ENCODE measurements at places on chromosomes 5 and 9.
A peak's percentile ranks its signal among the peaks of the same experiment; 100 is the strongest.

DNA sequence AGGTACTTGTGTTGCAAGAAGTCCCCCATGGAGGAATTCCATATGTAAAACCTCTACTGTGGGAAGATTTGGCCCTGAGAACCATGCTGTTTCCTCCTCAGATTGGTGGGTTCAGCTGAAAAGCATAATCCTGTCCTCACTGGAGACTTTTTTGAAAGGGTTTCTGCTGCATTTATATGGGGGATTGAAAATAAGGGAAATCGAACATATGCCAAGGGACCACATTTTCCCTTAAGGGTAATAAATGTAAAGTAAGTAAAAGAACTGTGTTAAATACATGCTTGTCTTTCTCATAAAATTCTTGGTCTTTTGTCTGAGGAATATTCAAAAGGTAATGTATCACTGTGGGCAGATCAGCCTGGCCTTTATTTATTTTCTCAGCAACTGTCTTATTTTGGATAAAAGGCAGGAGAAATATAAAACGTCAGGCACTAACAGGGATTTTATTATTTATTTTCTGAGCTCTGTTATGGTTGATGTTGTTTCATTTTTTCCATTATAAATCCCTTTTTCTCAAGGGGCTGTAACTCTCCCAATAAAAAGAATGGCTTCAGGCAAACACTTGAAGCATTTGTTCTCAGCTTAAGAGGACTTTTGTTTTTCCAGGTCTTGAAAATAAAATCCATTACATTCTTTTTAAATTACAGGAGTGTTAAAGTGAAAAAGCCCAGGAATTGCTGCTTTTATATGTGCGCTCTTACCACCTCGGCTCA lies 131.4 kb downstream of the FGF10 start:
- DNase-seq: no peak

DNA sequence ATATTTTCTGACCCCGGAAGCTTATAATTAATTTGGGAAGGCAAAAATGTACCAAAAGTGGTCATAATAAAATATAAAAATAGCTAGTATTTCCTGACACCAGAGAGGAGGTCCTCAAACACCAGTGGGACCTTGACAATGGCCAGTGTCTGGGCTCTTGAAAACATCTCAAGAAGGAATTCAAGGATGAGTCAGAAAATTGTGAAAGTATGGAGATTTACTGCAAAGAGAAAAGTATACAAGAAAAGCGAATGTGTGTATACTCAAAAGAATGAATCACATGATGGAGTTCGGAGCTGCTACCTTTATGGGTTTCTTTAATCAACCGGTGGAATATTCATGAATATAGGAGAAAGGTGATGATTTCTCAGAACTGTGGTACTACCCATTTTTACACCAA lies 1709.0 kb upstream of the WWC1 start:
- DNase-seq: no peak

GRCh38 chr5:123089914-123090660 lies 1.0 kb downstream of the PRDM6 start:
- DNase-seq: no peak

GRCh38 chr9:72680593-72681282 lies 159.3 kb downstream of the TMC1 start:
- DNase-seq: no peak

DNA sequence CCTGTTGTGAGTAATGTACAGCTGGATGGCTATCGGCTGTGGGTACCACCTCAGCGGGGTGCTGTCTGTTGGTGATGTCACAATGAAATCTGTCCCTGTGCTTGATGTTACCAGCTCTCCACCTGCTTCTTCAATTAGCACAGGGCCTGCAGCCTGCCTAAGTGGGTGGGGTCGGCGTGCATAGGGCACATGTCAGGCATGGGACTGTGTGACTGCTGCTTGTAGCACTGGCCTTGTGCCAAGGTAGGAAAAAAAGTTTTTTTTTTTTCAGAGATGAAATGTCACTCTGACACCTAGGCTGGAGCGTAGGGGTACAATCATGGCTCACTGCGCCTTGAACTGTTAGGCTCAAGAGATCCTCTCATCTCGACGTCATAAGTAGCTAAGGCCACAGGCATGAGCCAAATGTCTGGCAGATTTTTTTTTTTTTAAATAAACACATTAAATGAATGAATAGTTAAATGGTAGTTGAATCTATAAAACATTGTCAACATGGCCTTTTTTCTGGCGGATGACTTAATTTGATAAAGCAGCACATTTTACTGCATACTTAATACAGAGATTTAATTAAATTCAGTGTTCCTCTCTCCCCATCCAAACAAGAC lies 222.5 kb downstream of the NXNL2 start:
- DNase-seq: no peak

GRCh38 chr5:179258922-179259730 lies 86.1 kb downstream of the ADAMTS2 start:
- DNase-seq: no peak

- DNase-seq: no peak
These were observed 4.5 kb downstream of the GPR150 start for GRCh38 chr5:95624368-95624767.

DNA sequence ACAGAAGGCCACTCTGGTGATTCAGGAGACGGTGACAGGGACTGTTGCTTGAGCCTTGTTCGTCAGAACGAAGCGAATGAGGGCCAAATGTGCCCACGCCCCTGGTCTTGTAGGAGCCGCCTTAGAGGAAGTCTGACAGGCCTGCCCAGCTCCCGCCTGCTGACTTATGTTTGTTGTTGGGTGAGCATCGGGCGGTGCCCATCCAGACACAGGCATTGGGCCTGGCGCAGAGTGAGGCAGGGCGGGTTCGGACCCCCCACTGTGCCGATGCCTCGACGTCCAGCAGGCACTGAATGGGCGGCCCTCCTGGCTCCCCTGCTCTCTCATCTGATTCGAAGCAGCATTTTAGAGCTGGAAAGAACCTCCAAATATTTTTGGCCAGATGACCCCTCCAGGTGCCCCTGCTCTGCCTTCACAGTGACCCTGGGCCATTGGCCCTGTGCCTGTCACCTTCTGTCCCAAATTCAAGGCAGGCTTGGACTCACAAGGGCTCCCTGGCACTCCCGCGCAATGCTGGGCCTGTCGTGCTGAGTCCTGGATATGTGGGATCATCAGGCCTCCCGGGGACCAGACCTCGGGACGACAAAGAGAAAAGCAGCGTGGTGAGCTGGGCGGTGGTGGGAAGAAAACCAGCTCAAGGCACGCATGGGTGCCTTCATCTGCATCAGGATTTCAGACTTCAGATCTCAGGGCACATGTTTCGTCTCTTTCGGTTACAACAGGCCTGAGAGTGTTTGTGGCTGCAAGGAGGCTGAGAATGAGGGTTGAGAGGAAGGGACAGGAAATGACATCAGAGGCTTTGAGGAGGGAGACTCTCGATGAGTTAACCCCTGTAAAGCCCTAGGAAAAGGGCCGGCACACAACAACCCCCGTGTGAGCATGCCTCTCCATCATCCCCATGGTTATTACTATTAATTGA lies 37.1 kb upstream of the OLFM1 start:
- DNase-seq: no peak

DNA sequence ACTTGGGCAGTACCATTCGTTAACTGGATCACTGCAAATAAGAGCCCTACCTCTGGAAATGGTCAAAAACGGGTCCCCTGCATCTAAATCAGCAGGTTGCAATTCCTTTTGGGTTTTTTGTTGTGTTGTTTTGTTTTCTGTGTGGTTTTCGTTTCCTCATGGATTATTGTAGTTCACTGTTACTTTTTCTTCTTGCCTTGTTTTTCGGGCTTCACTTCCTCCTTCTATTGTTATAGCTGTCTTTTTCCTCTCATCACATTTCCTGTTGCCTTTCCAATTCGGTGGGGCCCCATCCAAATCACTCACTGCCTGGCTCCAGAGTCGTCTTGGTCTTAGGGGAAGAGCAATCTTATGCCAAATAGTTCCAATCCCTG lies 8.7 kb upstream of the SSBP2 start:
- DNase-seq: no peak

DNA sequence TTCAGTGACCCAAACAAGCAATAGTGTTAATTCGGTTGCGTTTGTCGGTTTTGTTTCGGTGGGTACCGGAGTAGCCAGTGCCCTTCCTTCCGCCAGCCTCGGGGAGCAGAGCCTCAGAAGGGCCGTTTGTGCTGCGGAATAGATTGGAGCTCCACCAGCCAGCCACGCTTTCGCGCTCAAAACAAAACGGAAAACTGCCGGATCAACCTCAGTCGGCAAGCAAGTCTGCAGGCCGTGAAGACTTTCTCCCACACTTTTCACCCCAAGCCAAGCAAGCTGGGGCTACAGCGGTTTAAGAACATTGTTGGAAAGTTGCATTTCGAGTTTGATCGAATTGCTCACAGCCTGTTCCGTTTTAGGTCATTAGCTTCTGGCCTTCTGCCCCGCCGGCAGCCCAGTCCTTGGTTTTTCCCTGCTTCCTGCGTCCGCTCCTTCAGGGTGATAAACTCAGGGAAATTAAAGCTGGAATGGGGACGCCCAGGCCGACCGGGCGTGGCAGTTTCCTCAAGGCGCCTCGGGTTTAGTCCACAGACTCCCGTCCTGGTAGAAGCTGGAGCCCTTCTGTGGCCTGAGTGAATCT lies 803 bp upstream of the CCNO start:
- no peak for DNase-seq

DNA sequence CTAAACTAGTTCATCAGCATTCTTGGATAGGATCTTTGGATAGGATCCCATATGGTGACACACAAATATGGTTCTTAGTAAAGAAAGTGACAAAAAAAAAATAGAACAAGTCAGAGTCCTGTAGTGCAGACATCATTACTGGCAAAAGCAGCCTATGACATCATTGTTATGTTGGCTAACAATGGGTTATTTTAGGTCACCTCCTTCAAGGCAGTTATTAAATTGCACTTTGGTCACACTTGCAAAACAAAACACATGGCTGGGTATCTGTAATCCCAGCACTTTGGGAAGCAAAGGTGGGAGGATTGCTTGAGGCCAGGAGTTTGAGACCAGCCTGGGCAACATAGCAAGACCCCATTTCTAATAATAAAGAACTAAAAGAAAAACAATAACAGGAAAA lies 185.9 kb downstream of the KIAA0825 start:
- no peak for DNase-seq

DNA sequence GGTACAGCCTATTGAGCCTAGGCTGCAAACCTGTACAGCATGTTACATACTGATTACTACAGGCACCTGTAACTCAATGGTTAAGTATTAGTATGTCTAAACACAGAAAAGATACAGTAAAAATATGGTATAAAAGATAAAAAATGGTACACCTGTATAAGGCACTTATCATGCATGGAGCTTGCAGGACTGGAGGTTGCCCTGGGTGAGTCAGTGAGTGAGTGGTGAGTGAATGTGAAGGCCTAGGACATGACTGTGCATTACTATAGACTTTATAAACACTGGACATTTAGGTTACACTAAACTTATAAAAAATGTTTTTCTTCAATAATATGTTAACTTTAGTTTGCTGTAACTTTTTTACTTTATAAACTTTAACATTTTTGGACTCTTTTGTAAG lies 171.3 kb downstream of the SLC28A3 start:
- DNase-seq: no peak

- no peak for DNase-seq
These were observed 302.6 kb upstream of the TAS2R1 start for GRCh38 chr5:9932770-9933169.

DNA sequence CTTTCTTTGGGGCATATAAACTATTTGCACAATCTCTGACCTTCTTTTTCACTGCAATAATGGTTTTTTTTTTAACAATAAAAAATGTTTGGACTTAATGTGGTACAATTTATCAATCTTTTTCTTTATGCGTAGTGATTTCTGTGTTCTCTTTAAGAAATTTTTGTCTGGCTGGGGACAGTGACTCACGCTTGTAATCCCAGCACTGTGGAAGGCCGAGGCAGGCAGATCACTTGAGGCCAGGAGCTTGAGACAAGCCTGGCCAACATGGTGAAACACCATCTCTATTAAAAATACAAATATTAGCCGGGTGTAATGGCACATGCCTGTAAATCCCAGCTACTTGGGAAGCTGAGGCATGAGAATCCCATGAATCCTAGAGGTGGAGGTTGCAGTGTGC lies 72.3 kb downstream of the STK32A start:
- no peak for DNase-seq

- DNase-seq: no peak
These were observed 60.9 kb upstream of the UBAC1 start for GRCh38 chr9:136021872-136022681.

DNA sequence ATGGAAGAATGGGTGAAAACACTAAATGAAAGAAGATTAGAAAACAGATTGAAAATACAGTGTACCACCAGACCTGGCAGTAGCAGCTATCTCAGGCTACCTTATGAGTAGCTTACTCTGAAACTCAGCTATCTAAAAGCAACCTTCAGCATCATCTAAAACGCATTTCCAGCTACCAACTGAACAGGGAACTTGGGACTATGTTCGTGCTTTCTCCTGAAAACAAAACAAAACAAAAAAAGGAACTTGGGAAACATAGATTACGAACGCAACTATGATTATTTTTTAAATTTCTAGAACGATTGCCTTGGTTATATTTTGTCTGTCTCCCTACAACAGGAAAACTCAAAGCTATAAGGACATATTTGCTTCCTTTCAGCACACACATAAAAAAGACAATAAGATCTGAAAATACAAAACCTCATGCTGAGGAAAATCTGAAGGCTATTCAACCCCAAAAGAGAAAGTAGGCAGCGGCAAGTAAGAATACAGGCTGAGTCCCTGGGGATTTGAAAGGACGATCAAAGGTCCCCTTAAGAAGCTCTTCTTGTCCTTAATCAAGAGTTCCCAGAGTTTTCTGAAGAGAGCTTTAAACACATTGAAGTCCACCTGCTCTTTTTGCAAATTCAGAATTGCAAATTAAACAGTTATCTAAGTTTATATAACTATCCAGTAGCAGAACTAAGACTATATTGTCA lies 53.4 kb downstream of the OR2K2 start:
- DNase-seq: no peak

- no peak for DNase-seq
These were observed 28.5 kb downstream of the NFX1 start for GRCh38 chr9:33318781-33319180.

DNA sequence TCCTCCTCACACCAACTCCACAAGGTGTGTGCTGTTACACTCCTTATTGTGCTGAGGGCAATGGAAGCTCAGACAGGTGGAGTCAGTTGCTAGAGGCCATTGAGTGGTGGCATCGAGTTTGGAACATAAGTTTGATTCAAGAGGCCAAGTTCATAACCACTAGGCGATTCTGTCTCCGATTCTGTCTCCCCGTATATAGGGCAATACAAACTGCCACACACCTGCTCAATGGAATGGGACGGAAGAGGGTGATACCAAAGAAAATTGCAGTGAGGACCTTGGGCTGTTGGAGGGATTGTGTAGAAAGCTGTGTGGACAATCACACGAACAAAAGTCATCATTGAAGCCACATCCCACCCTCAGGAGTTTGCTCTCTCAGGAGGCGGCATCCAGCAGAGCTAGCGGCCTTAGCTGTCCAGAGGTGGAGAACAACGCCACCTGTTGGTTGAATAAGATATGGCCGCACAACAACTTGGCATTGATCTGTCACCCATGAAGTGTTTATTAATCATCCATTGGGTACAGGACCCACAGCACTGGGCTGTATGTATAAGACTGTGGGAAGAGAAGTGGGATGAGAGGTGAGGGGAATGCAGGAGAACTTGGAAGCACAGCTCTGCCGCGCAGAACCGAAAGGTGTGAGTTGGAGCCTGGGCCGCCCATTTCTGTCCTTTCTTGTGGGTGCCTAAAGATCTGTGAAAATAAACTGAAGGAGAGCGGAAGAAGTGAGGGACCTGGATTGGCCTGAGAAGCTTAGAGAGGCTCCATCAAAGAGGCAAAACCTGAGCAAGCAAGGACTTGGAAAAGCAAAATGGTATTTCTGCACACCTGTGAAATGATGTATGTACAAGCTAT lies 16.1 kb upstream of the NEUROG1 start:
- DNase-seq: peak; percentile 15

- no peak for DNase-seq
These were observed 240.5 kb upstream of the CHD1 start for GRCh38 chr5:99169309-99169708.
